NCI-H2081 treated with DMSO at 0.1 percent for 48 hours (cell line): ENCODE measurements at places on chromosomes 16 and 17.

GRCh38 chr17:3962217-3962964, 1.8 kb downstream of the ATP2A3 start:
- no peak for DNase-seq

GRCh38 chr17:27878776-27879562, 14.2 kb downstream of the LYRM9 start:
- DNase-seq, result no peak

- no peak for DNase-seq
Observed at GRCh38 chr16:58584831-58585505, 44.7 kb downstream of the CNOT1 start.

GRCh38 chr17:9541718-9542117, 33.9 kb downstream of the STX8 start:
- no peak for DNase-seq

DNA sequence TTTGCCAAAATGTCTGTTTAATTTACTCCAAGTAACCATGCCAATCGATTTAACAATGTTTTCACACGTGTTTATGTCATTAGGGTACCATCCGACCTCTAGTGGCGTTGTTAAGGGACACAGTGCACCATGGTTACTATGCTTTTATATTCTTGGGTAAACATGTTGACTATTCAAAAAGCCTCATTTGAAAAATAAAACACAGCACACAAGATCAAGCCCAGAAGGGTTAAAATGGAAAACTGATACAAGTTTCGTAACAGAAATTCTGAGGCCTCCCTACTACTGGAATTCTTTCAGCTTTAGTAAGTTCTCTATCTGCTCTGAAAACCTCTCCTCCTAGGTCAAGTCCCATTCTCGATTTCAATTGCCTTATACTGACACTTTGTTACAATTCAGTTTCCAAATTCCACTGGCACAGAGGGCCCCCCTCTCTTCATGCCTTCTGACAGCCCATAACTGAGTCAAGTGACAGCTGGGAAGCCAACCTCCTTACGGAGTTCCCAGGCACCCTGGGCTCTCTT, 2.1 kb downstream of the CFAP20 start:
- DNase-seq, result no peak

GRCh38 chr17:82277851-82278250, 4.4 kb upstream of the CSNK1D start:
- no peak for DNase-seq

- DNase-seq, result no peak
Observed at GRCh38 chr17:61389670-61390478, 9.8 kb upstream of the TBX2 start.

GRCh38 chr16:56610017-56610608, 1.7 kb downstream of the MT2A start:
- no peak for DNase-seq

- DNase-seq, result no peak
Observed at GRCh38 chr16:50762241-50762640, 20.4 kb downstream of the CYLD start.

GRCh38 chr16:3771513-3771912, 54.2 kb upstream of the TRAP1 start:
- DNase-seq, result no peak

DNA sequence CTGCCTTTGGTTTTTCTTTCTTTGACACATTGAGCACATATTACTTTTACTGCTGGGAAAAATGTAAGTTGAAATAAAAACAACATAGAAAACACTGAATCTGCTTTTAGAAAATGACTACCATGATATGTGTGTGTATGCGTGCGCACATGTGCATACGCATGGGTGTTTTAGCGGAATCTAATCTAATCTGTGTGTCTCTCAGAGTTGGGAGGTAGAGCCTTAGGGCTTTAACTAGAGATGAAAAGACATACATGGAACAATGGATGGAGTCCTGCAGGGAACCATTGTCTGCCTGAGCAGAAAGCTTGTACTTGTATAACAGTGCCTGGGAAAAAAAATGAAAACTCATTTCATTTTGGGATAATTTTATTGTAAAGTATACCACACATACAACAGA, 12.4 kb downstream of the SLFN5 start:
- no peak for DNase-seq

GRCh38 chr17:15405058-15405415, 62.4 kb downstream of the CDRT4 start:
- DNase-seq, result no peak

GRCh38 chr17:7329997-7330637, 982 bp upstream of the NEURL4 start:
- peak; percentile 38 for DNase-seq

DNA sequence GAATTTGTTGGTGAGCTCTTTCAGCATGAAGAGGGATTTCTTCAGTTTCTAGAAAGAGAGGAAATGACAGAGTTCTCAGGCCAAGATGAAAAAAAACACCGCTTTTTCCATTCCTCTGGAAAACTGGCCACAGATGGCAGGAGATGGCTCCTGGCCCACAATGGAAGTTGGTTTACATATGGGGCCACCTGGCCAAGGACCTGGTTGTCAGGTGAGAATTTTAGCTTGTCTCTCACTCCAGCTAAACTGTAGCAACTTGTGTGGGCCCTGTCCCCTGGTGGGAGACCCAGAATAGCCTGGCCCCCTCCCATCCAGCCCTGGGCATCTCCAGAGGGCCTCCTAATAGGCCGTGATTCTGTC, 33.6 kb downstream of the LGALS9 start:
- no peak for DNase-seq
